ENCODE measurements at places on chromosomes 6 and 20.

DNA sequence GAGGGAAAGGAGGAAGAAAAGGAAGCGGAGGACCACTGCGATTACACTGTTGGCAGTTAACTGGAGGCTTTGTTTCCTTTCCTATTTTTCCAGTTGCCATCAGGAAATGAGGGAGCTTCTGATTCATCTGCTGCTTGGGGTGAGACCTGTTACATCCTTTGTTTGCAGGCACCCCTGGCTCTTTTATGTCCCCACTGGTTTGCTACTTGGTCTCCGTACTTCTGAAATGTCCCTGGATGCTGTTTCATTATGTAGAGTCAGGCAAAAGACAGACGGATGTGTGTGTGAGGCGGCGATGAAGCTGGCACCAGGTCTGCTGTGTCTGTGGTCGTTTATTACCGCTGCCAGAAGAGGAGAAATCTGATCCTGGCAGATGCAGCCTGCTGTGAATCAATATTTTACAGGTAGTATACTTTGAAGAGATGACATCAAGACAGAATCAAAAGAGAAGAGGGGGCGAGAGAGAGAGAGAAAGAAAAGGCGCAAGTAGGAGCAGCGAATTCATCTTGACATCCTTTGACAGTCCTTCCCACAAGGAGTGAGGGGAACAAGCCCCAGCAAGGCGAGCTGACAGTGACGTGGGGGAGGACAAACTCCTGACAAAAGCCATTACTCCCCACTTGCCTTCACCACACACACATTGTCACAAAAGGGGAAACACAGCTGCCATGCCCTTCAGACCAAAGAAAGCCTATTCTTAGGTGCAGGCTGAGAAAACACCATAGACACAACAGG lies 145.9 kb upstream of the FBXL4 start:
- DNase-seq, result no peak

DNA sequence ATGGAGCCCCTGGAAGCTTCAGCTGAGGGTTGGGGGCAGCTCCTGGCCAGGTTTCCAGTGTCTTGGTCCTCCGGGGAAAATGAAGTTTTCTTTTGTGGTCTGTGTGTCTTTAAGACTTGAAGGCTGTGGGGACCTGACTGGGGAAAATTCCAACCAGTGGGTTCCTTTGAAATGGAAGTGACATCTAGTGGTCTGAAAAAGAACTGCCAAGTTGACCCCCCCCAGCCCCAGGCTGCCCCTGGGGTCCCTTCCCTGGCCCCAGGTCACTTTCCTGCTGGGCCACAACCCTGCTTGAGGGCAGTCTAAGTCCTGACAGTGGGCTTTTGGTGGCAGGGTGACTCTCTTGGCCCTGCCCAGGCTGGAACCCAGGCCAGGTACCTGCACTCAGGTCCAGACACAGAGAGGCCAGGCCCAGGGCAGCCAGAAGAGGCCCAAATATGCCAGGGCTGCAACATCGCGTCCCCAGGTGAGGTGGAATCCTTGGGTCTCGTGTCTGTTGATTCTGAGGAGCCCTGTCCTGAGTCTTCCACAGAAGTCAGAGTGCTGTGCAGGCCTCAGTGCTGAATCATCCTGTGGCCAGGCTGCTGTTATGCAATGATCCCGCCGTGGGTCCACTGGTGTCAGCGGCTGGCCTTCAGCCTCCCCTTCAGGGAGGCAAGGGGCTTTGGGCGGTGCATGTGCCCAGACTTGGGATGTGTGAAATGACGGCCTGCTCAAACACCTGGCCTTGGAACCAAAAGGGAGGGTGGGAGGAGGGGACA lies 68.4 kb downstream of the VEGFA start:
- DNase-seq, result peak; percentile 73

DNA sequence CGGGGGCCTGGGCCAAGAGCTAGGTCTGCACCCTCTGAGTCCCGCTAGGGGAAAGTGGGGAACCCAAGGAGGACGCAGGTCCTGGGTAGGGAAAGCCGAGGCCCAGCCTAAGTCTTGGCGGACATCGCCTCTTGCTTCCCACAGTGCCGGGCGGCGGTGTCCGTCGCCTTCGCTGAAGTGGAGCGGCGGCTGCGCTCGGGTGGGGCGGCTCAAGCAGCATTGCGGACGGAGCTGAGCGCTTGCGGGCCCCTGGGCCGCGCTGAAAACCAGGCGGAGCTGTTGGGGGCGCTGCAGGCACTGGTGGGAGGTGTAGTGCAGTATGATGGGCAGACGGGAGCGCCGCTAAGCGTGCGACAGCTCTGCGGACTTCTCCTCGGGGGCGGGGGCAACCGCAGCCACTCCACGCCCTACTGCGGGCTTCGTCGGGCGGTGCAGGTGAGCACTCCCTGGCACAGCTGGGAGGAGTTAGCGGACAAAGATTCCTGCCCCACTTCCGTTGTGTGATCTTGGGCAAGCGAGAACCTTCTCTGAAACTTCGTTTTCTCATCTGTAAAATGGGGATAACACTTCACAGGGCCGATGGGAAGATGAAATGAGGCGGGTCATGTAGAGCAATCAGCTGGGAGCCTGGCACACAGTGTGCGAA lies 4.2 kb downstream of the PRSS16 start:
- DNase-seq, result peak; percentile 92

DNA sequence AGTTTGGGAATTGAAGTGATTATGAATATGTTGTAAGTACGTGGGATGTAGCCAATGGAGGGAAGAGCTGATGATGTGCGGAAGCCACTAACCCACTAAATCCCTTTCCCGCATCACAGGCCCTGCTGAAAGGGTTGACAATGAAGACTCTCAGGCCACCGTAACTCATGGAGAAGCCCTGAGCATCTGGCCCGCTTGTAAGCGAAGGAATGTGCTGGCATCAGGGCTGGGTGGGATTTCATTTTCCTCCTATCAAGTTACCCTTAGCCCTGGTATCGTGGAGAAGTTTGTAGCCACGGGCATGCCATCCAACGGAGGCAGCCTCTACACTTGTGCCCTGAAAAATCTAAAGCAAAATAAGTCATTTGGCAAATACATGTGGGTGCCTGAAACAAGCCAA lies 355.0 kb downstream of the CDH26 start:
- DNase-seq, result no peak

- DNase-seq, result peak; percentile 38
These were observed 64.1 kb downstream of the C6orf118 start for GRCh38 chr6:165245287-165245686.

DNA sequence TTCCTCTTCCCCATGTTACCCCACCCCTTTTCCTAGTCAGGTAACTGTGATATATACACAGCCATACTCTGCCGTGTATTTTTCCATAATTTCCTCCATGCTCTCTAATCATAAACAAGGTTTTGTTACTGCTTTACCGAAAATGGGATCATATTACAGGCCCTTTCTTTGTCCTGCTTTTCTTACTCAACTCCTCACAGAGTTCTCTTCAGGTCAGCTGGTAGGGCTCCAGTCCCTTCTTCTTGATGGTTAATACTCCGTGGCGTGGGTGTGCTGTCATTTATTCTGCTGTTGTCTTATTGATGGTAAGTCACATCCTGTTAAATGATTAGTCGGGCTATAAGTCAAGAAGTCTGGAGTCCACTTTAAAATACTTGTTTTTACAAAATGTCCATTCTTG lies 24.9 kb upstream of the PI16 start:
- DNase-seq, result peak; percentile 13

GRCh38 chr6:113662093-113662665 lies 195.0 kb upstream of the MARCKS start:
- DNase-seq, result no peak

DNA sequence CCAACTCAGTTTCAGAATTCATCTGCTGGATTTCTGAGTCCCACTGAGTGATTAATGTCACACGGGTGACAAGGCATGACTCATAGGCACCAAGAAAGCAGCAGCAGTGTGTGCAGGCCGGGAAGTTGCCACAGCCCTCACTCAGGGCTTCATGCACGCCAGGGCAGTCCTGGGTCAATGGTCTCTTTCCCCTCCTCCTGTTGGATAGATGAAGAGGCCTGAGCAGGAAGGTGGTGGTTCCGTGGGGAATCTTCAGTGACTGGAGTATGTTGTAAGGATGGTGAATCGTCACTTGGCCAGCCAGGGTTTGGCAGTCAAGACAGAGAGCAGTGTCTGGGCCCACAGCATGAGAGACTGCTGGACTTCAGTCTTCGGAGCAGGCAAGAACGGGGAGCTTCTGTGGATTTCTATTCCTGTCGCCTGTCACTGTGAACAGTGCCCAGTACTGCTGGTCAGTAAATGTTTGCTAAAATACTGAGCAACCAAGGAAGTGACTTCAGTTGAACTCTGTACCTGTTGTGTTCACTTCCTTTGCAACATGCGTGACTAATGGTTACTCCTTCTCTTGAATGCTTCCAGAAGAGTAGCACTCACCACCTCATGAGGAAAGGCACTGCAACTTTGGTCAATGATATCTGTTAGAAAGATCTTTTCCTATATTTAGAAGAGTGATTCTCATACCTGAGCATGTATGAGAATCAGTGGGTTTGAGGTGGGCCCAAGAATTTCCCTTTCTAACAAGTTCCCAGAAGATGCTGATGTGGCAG lies 62.0 kb upstream of the CD93 start:
- DNase-seq, result peak; percentile 96

DNA sequence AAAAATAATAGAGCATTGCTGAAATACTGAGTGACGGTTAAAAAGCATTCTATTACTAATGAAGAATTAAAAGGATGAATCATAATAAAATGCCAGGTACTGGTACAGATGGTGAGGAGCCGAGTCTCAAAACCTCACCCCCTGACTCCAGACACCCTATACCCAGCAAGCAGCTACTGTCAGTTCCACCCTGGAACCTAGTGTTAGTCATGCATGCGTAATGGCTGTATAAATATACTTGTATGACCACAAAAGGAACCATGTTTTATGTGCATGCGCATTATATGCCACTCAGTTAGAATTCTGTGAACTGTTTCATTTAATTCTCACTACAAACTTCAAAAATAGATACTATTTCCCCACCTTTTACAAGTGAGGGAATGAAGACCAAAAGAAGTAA lies 568.7 kb upstream of the RNF217 start:
- no peak for DNase-seq

DNA sequence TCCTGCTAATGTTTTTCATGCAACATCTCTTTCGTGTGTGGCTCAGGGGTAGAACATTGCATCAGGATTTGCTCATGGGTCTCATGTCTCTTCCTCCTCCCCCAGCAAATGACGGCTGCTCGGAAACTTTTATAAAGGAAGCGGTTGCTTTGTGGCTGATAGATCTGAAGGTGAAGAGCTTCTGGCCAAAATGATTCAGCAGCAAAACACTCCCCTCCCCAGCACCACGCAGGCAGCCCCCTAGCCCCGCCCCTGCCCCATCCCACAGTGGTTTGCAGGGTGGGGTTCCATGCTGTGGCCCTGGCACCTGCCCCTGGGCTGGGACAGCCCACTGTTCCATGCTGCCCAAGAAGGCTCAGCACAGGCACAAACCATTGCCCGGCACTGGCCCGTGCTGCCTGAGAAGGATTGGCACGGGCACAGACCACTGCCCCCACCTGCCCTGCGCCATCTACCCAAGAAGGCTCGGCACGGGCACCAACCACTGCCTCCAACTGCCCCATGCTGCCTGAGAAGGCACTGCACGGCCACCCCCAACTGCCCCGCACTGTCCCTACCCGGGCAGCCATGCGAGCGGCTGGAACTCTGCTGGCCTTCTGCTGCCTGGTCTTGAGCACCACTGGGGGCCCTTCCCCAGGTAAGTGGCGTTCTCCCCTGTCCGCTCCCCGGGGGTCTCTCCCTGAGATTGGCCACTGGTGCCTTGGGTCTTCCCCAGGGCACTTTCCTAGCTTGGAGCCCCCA lies at the start of gene CST7:
Gene CST7 (plus strand): TSS at position 331 of the 741 bp plus-strand sequence. CDS start 237 bp downstream, at position 568.
- DNase-seq, result no peak

DNA sequence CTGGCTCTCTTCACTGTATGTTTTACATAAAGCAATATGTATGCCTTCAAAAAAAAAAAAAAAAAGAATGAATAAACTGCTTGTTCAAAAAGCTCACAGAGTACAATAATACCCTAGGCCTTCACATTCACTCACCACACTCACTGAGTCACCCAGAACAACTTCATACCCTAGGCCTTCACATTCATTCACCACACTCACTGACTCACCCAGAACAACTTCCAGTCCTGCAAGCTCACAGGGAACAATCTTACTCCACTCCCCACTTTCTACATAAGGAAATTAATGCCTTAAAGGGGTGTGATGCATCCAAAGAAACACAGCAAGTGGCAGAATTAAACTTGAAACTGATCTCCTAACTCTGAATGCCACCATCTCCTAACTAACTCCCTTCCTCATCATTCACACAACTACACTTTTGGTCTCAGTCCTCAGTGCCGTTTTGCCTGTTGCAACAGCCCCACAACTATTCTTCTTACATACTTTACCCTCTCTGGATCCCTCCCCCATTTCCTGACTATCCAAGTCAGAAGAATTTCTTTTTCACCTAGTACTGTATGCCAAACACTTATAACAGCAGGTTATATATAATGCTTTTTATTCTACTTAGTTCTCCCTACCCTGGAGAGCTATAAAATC lies 34.2 kb downstream of the NHSL1 start:
- DNase-seq, result peak; percentile 98

- DNase-seq, result peak; percentile 85
These were observed 724 bp downstream of the CDKN1A start for GRCh38 chr6:36679043-36679833.

DNA sequence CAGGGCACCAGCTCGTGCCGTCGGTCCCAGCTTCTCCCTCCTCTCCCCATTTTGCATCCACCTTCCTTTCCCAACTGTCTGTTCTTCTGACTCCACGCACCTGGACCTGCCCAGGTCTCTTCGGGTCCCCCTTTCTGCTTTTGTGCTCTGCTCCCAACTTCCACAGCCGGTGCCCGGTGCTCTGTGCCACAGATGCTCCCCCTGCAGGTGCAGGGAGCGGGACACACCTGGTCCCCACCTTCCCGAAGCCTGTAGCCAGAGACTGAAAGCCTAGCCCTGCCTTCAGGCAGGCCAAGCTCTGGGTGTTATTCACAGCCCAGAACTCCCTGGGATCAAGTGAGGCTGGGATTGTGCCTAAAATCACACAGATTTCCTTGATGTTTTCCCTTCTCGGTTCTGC lies 24.6 kb upstream of the BMP7 start:
- DNase-seq, result no peak

DNA sequence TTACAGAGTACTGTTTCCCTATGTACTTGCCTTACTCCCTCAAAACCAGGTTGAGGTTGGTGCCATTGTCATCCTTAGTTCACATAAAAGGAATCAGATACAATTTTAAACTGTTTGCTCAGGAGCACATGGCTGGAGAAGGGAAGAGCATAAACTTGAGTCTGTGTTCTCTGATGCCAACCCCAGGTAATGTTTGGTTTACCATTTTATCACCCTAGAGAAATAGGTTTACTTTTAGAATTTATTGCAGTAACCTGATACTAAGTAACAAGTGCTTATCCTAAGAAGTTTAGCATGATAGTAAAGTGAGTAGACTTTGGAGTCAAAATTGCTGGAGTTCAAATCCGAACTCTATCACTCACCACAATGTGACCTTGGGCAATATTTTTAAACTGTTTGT lies 86.3 kb downstream of the RFPL4B start:
- no peak for DNase-seq

DNA sequence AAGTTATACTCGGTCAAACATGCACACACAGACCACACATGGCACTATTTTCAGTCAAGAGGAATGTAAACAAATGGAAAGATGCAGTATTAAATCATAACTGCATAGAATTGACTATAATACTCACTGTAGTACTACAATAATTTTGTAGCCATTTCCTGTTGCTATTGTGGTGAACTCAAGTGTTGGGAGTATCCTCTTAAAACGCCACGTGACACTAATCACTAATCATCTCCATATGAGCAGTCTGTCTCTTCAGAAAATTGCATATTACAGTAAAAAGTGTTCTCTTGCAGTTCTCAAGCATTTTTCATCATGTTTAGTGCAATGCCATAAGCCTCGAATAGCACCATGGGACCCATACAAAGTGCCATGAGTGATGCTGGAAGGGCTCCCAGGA lies 258.7 kb upstream of the ID4 start:
- no peak for DNase-seq

GRCh38 chr6:104182811-104183210 lies 676.9 kb downstream of the HACE1 start:
- DNase-seq, result peak; percentile 32

All from kidney tubule cell (primary cell).